GM18507 (cell line): ENCODE measurements at places on chromosomes 3 and 15.

DNA sequence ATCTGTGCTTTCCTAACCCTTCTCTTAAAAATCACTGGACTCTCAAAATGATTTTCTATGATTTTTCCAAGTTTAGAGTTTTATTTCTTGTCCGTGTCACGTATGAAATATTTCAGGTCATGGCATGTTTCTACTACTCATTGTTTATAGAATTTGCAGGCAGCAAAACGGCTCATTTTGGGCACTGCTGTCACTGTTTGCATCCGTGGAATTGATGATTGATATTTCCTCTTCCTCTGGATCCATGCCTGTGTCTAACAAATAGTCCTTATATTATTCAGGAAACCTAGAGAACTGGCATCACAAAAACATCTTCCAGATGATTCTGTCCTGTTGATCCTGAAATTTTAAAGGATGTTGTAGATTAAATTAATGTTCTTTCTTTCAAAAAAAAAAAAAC, 47.6 kb downstream of the LARS2 start:
- no peak for DNase-seq

- no peak for DNase-seq
Observed at GRCh38 chr3:55899887-55900286, 412.8 kb upstream of the WNT5A start.

DNA sequence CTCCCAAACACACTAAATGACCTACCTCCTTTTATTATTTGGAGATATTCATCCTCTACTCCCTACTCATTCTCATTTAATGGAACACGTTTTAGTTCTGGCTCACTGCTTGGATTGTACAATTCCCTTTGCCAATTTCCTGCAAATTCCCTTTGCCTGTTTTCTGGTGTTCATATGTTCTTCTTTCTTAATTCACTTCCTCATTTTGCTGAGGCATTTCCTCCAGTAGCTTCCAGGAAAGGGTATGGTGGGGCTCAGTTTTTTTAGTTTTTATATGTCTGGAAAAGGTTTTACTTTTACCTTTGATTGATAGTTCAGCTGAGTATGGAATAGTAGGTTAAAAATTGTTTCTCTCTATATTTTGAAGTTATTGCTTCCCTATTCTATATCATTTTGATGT, 143.6 kb upstream of the GOLIM4 start:
- DNase-seq = no peak

DNA sequence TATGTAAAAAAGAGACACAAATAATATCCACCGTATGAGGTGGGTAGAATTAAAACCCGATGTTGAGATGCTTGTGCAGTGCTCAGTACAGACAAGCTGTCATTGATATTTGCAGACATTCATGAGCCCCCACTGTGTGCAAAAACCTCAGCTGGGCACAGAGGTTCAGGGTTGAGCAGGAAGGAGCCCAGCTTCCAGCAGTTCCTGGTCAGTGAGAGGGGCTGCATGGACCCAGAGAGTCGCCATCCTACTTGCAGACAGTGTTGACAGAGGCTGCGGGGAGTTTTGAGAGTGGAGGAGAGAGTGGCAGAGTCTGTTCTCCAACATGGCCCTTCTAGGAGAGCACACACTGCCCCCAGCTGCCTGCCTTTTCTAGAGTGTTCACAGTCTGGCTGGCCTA, 6.1 kb upstream of the LTF start:
- no peak for DNase-seq

GRCh38 chr3:145865399-145866018, 295.5 kb downstream of the PLOD2 start:
- no peak for DNase-seq

GRCh38 chr15:56838085-56838484, 80.4 kb upstream of the TCF12 start:
- no peak for DNase-seq

DNA sequence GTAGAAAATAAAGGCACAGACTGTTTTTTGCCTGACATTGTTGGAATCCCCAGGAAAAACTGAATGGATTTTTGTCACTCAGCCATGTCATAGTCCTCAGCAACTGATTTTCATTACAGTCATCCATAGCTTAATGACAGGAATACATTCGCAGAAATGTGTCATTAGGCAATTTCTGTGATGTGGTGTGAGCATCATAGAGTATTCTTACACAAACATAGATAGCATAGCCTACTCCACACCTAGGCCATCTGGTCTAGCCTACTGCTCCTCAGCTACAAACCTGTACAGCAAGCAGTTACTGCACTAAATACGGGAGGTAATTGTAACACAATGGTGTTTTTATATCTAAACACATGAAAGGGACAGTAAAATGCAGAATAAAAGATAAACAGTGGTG, 34.4 kb upstream of the FBN1 start:
- DNase-seq = no peak

DNA sequence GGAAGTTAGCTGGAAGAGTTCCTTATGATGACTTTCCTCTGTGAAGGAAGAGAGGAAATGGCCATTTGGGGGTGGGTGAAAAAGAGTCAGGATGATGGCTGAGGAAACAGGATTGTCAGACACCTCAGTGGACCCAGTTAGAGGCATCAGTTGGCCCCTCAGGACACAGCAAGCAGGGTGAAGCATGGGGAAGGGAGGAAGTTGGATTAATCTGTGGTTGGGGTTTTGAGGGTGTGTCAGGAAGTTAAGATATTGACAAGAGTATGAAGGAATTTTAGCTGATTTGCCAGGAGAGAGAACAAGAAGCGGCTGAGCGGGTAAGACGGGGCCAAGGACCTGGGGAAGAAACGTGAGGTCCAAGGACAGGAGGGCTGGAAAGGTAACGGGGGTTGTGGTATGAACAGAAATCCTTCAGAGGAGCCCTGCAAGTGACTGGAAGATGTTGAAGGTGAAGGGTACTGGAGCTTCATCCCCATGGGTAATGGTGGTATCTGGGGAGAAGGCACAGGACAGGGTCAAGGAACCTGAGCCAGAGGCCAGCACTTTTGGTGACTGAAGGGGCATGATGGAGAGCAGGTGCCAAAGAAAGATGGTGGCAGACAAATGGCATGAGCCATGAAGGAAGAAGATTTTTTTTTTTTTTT, 2.7 kb downstream of the UQCC5 start:
- DNase-seq = no peak

DNA sequence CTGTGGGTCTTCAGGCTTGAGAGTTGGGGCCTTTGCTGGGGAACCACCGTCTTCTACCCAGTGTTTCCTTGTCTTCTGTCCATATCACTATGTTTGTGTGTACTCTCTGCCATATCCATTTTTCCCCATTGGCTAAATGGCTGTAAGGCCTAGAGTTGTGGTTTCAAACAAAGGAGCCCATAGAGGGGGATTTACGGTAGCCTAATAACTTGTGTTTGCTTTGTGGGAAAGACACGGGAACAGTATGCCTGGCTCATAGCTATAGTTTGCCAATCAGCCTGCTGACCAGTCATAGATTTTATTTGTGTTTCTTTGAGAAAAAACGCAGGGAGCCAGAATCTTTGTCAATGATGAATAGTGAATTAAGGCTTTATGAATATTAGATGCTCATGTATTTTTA, 554.8 kb downstream of the NAALADL2 start:
- no peak for DNase-seq

DNA sequence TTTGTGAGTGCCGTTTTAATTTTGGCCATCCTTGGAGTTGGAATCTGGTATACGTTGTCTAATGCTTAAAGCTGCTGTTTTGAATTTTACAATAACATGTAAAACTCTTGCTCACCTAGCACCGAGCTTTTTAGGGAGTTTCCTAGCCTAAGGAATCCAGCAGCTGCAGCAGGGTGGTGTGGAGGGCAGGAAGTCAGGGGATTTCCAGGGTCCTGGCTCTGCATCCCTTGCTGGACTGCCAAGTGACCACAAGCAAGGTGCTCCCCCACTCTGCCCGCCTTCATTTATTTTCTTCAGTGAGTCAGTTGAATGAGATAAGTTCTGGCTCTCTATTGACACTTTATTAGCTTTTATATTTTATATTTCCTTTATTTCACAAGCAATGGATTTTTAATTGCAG, 113.7 kb downstream of the ATG7 start:
- DNase-seq = no peak

GRCh38 chr15:78263907-78264303, 457 bp upstream of the DNAJA4 start:
- no peak for DNase-seq

- no peak for DNase-seq
Observed at GRCh38 chr3:44323341-44323955, 15.1 kb upstream of the TCAIM start.

DNA sequence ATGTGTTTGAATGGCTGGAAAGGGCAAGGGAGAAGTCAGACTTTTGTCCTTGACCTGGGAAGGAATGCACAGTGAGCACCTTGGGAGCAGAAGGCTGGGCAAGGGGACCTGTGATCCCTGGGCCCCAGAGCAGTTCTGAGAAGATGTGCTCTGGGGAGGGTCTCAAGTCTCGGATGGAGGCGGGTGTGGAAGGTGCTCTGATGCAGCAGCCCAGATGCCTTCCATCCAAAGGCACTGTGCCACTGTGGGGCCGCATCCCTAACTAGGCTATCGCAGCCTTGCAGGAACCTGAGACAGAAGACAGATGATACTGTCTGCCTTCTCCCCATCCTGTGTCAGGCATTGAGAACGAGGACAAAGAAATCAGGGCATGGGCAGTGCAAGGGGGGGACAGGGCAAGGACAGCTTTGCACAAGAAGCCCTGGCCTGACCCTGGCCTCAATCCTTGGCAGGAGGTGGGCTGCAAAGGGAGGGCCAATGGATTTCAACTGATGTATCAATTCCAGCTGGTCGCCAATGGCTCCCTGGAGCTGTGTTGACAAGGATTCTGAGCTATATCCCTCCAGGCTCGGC, 14.6 kb upstream of the PRKCD start:
- no peak for DNase-seq

GRCh38 chr3:19885468-19885867, 48.5 kb downstream of the EFHB start:
- peak; percentile 23 for DNase-seq

DNA sequence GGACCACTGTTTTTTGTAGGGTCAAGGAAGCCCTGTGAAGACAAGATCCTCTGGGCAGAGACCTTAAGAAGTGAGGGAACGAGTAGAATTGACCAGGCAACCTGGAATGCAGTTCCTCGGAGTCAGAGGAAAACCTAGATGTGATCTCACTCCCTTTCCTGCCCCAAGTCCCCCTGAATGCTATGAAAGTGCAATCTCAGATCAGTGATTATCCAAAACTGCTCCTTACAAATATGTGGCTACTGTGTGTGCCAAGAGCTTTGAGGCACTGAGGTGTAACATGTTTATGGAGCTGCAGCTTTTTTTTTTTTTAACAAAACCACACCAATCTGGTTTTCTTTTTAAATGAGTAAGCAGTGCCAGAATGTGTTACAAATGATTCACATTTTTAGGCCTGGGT, 35.8 kb downstream of the THSD4 start:
- no peak for DNase-seq

DNA sequence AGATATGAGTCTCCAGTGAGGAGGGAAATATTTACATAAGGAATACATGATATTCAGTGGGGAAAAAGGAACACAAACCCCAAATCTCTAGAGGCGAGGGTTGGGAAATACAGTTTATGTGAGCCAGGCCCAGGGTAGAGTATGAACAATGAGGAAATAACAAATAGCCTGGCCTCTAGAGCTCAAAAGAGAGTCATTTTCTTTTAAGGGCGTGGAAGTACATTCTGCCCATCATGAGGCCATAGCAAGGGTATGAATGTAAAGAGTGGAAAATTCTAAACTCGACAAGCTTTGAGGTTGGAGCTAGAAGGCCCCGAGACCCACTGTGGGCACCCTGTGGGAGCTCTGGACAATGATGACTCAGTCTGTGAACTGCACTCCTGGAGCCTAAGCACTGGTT, 27.8 kb upstream of the IGF2BP2 start:
- DNase-seq = no peak

- no peak for DNase-seq
Observed at GRCh38 chr3:57982561-57983243, 25.5 kb upstream of the FLNB start.

- DNase-seq = no peak
Observed at GRCh38 chr3:45874677-45875346, 11.5 kb upstream of the CCR9 start.
